ENCODE measurements at places on chromosomes 3 and 15.

DNA sequence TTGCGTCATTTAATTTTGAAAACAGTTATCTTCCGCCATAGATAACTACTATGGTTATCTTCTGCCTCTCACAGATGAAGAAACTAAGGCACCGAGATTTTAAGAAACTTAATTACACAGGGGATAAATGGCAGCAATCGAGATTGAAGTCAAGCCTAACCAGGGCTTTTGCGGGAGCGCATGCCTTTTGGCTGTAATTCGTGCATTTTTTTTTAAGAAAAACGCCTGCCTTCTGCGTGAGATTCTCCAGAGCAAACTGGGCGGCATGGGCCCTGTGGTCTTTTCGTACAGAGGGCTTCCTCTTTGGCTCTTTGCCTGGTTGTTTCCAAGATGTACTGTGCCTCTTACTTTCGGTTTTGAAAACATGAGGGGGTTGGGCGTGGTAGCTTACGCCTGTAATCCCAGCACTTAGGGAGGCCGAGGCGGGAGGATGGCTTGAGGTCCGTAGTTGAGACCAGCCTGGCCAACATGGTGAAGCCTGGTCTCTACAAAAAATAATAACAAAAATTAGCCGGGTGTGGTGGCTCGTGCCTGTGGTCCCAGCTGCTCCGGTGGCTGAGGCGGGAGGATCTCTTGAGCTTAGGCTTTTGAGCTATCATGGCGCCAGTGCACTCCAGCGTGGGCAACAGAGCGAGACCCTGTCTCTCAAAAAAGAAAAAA is 1.2 kb downstream of the B2M start:
- DNase-seq, result peak; percentile 85

- DNase-seq, result no peak
Observed at GRCh38 chr3:9415485-9416138, 18.2 kb downstream of the SETD5 start.

- no peak for DNase-seq
Observed at GRCh38 chr3:188672840-188673239, 498.9 kb upstream of the TPRG1 start.

GRCh38 chr15:74630284-74631086 is 14.8 kb downstream of the CLK3 start:
- DNase-seq, result no peak

DNA sequence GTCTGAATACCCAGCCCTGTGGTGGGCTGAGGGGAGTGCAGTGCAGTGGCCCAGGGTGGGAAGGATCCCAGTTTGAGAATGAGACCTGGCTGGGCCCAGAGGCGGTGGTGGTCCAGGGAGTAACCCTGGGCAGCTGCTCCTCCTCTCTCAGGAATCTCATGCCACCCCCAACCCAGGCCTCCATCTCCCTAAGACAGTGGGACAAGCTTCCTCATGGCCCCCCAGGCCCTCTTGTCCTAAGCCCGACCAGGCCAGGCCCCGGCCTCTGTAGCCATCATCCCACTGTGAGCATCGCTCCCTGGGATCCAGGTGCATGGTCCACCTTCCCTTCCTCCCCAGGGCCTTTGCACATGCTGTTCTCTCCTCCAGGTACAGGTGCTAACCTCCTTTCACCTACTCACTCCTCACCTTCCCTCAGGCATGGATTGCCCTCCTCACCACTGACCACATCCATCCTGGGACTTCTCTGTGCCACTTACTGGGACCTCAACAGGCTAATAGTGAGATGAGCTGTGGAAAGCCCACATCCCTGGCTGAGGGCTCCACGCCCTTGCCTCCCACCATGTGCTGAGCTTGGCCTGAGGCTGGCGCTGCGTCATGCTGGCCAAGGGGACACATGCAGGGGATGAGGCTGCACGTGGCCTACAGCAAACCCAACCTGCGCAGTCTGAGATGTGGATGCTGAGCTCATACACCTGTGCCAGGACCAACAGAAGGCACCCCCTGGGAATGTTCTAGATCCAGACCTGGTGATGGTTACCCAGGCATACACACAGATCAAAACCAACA is 9.9 kb downstream of the CHDH start:
- DNase-seq, result no peak

- no peak for DNase-seq
Observed at GRCh38 chr3:182243625-182244024, 531.9 kb downstream of the SOX2 start.

DNA sequence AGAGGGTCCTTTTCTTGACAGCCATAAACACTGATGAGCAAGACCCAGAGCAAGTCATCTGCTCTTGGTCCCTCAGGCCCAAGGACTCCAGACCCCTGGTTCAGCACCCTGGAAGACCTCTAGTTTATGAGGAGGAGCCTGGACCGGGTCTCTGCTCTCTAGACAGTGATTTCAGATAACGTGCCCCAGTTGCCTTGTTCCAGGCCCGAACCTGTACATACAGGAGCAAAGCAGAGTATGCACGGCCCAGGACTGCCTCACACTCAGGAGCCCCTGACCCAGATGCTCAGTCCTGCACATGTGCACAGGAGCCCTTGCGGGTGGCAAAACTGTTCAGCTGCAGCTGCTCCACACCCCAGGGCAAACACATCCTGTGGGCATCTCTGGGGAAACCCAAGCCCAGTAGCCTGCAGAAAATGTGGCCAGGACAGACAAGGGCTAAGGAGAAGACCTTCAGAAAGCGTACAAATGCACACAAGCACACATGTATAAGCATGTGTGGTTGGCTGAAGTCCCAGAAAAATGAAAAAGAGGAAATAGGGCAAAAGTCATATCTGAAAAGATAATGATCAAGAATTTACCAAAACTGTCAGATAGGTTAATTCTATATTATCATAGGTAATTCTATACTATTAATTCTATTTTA is 59.9 kb upstream of the CORO2B start:
- DNase-seq, result no peak

GRCh38 chr3:45665101-45665572 is 24.1 kb upstream of the SACM1L start:
- peak; percentile 78 for DNase-seq
